Suprapubic skin (tissue), 4 donors: ENCODE measurements at places on chromosomes 1 and 21.

- DNase-seq = no peak
These were observed 15.6 kb downstream of the SFPQ start for GRCh38 chr1:35177237-35177786.

DNA sequence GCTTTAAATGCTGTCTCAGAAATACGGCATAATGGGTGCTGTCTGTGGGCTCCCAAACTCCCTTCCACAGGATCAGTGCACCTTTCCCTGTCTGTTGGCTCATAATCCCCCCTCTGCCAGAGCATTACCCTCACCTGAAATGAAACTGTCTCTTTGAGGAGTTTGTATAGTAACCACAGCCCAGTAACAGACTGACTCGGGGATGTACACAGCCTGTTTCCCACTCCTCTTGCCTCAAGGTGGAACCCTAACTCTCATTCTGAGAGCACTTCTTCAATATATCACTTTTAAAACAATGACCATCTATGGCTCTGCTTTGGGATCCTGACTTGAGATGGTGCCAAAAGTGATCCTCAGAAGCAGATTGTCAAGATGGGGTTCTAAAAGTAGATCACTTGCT lies 332.5 kb downstream of the AMY1C start:
- DNase-seq = no peak

DNA sequence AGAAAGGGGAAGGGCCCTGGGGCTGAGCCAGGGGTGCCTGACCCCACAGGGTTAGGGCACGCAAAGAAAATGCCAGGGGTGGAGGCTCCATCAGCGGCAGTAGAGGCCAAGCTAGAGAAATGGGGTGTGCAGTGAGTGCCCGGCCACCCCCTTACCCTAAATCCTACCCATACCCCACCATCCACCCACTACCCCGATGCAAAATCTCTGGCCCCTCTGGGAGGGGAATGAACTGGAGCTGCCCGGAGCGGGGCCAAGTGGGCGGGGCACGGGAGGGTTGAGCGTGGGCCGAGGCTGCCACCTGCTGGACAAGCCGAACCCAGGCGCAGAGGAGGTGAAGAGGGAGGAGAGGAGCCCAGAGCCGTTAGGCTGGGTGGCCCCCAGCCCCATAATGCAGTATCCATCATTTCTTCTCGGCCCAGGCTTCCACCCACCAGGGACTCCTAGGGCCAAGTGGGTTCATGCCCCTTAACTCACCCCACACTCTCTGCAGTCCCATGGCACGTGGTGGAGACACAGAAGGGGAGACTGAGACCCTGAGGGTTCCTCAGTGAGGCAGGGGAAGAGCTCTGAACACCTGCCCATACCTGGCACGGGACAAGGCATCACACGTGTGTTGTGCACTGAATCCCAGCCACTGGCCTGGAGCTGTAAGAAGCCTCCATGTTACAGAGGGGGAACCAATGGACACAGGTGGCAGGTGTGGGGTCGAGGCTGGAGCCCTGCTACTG lies 1.4 kb upstream of the C1QC start:
- DNase-seq = peak; percentile 83

DNA sequence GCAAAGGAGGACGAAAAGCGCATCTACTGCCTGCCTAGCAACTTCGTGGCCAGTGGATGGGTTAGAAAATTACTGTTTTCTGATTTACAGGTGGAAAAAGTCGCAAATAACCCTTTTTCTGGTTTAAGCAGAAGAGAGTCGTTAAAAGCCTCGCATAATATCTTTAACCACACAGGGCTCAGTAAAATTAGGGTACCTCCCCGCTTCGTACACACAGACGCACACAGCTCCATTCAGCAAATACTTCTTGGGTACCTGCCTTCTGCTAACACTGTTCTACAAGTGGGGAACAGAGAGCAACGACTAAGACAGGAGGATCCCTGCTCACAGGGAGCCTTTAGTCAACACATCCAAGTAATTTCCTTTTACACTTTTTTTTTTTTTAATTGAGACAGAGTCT lies 704 bp downstream of the ALG6 start:
- no peak for DNase-seq

GRCh38 chr1:240499012-240499411 lies 112.9 kb downstream of the GREM2 start:
- no peak for DNase-seq

DNA sequence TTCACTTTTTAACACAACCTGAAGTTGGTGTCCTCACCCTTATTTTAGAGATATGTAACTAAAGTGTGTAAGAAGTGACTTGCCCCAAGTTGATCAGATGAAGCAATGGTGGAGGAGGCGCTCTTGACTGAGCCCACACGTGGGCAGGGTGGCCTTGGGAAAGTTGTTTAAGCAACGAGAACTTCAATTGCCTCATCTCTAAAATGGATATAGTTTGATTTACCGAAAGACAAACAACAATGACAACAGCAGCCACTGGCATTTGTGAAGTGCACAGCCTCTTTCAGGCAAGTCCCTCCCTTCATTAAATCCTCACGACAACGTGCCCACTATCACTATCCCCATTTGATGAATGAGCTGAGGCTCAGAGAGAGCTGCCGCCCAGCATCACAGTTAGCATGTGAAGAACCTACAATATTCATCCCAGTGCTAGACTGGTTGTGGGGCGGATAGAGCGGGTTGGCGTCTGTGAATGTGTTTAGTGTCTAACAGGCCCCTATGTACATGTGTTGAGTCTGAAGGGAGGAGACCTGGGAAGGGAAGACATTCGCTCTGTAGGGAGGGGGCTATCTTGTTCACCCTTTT lies 3.0 kb downstream of the IL22RA1 start:
- DNase-seq = no peak

GRCh38 chr1:94773931-94774422 lies 46.2 kb upstream of the SLC44A3 start:
- no peak for DNase-seq

GRCh38 chr21:46051821-46052675 lies 45.9 kb upstream of the COL6A2 start:
- DNase-seq = peak; percentile 63

DNA sequence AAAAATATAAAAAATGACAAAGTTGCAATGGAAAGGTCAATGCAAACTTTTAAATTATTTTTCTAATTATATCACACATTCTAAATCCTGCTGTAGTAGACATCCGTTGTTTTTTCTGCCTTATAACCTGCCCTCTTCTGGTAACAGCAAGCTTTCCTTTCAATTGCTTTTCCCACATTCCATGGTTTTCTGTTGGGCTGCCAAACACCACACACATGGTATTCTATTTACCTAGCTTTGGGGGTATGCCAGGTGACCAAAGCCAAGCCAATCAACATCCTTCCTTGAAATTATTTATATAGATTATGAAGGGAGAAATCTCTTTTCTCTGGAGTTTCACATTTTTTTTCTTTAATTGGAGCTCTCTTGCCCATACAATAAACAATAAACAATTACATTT lies 3.4 kb upstream of the LAMC1 start:
- no peak for DNase-seq

GRCh38 chr1:233216009-233216408 lies 79.5 kb downstream of the PCNX2 start:
- DNase-seq = no peak

- DNase-seq = no peak
These were observed 65.1 kb downstream of the DISC1 start for GRCh38 chr1:231691618-231692259.

- no peak for DNase-seq
These were observed 193.0 kb downstream of the CACNA1E start for GRCh38 chr1:181676269-181676668.

DNA sequence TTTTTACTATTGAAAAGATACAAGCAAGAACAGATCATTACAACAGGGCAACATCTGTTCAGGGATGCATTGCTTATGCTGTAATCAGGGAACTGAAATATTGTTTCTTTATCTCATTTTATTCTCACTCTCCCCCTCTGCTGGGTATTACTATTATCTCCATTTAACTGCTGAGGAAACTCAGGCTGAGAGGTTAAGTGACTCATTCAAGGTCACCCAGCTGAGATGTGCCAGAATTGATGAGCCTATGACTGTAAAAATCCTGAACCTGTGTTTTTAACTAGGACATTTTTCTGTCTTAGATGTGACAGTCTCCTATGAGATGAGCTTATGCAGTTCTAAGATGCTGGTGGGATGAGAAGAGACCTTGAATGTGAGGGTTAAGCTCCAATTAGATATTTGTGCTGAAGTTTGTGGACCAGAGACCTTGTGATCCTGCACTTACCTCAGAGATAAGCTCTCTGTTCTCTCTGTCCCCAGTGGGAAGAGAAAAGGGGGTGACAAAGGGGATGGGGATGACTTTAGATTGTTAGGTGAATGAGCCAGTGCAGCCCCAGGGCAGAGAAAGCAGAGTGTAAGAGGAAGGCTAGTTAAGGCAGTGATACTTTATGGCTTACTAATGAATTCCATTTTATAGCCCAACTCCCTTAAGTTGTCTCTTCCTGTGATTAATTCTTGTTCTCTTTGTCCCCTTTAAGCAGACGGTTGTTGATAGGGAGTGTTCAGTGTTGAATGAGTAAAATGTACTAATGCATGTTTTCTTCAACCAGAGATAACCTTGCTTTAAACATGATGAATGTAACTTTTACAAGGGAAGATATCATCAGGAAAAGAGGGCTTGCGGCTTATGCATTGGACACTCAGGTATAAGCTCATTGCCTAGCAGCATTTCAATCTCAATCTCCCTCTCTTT lies 111.4 kb downstream of the HLX start:
- no peak for DNase-seq

DNA sequence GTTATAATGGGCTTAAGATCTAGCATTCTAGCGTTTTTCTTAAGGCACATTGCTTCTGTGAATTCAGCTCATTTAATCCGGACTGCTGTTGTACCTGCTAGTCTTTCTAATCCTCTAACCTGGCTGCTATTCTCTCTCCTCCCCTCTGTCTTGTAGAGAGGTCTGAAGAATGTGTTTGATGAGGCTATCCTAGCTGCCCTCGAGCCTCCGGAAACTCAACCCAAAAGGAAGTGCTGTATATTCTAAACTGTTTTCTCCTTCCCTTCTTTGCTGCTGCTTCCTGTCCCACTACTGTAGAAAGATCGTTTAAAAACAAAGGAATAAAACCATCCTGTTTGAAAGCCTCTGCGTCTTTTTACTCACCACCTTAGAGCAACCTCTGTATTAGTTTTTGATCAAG lies 37.3 kb downstream of the CDC42 start:
- no peak for DNase-seq

DNA sequence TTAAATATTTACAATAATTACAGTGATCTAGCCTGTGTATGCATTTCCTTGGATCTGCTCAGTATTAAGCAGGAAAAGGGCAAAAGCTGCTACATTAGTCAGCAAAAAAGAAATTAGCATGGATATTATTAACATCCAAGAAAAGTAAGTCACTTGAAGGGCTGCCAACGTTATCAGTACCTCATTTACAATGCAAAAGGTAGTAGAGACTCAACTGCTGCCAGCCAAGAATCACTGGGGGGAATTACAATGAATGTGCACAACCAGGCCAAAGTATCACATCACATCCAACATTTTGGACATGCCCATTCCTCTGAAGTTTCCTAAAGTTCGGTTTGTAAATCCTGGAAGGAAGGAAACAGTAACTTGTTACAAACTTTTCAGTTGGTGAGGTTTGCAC lies 1.9 kb downstream of the CNN3 start:
- no peak for DNase-seq

- peak; percentile 67 for DNase-seq
These were observed 5.2 kb downstream of the TRNP1 start for GRCh38 chr1:26998429-26999300.

DNA sequence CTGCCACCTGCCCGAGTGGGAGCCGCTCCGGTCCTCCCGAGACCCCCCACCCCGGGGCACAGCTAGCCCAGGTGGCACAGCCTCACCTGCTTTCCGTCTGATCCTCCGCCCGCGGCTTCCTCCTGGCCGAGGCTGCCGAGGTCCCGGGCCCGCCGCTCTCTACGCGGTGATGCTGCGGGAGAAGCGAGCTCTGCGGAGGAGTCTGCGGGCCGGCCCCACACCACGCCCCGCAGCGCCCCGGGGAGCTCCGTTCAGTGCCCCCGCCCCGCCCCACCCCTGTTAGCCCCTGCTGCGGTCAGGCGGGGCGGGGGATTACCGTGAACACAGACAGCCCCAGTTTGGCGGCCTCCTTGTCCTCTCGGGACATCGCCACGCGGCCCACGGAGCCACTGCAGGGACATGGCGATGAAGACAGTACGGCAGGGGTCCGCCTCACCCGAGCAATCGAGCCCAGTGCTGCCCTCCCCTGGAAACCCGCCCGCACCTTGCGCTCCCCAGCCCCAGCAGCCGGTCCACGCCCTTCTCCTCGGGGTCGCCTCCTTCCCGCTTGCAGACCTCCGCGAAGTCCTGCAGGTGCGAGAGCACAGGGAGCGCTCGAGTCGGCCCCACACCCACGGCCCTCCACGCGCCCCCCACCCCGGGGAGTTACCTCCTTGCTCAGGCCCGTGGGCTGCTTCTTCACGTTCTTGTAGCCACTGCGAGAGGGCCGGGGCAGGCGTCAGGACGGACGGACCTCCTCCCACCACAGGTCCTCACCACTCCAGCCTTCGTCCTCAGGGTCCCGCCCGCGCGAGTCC lies 933 bp downstream of the C1orf35 start:
- DNase-seq = no peak

DNA sequence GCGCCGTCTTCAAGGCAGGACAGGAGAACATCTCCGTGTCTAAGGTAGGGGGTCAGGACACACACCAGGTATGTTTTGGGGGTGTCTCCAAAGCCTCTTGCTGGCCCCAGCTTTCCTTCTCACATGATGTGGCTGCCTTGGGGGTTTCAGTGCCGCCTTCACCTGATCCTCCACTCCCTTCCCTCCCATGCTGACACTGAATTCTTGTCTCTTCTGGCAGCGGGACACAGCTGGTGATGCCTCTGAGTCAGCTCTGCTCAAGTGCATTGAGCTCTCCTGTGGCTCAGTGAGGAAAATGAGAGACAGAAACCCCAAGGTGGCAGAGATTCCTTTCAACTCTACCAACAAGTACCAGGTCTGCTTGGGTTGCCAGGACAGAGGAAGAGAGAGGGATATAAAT lies 13.5 kb downstream of the ATP1A2 start:
- DNase-seq = no peak

GRCh38 chr1:115473986-115474565 lies 136.0 kb upstream of the NGF start:
- DNase-seq = peak; percentile 20

DNA sequence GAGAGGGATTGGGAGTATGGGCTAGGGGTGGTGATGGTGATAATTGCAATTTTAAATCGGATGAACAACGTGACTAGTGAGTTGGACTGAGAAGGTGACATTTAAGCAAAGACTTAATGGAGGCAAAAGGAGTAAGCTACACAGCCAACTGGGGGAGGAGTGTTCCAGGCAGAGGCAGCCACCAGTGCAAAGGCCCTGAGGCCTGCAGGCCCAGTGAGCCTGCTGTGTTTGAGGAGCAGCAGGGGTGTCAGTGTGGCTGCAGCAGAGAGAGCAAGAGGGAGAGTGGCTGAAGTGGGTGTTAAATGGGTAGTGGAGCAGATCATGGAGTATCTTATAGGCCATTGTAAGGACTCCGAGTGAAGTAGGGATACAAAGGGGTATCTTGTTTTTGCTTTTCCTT lies 18.8 kb downstream of the MYOG start:
- DNase-seq = no peak

GRCh38 chr1:230698130-230698529 lies 15.8 kb downstream of the AGT start:
- DNase-seq = no peak

GRCh38 chr1:218760601-218761570 lies 412.8 kb upstream of the LYPLAL1 start:
- no peak for DNase-seq
